ENCODE measurements at places on chromosomes 6 and 20.

DNA sequence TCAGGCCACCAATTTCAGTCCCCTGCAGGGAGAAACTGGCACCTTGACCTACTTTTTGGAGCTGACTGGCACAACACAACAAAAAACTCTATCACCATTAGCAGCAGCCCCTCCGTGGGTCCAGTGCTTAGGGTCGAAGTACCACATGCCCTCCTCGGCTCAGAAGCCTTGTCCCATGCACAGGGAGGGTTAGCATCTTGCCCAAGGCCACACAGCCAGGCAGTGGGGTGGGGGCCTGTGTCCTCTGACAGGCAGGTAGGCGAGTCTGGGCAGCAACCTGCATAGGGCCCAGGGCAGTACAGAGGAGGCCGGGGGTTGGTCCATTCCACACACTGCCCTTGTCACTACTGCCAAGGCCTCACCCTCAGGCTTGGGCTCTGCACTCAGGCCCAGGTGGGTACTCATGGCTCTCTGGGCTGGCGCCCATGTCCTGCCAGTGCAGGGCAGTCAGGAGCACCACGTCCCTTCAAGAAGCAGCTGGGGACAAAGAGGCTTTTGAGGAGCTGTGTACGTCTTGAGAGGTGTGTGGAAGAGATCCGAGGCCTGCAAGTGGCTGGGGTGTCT is 53.6 kb downstream of the PYGB start:
- no peak for DNase-seq

DNA sequence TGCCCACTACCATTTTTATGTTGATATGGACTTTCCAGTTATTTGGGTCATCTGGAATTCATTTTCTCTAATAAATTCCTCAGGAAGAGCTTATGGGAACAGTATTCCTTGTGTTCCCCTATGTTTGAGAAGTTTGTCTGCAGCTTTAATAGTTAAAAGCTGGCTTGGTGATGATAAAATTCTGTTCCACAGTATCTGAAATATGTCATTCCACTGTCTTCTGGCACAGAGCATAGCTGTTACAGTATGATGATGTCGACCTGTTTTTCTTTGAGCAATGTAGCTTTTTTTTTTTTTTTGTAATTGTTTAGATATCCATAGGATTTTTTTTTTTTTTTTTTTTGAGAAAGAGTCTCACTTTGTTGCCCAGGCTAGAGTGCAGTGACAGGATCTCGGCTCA is 43.2 kb downstream of the NCOA3 start:
- no peak for DNase-seq

DNA sequence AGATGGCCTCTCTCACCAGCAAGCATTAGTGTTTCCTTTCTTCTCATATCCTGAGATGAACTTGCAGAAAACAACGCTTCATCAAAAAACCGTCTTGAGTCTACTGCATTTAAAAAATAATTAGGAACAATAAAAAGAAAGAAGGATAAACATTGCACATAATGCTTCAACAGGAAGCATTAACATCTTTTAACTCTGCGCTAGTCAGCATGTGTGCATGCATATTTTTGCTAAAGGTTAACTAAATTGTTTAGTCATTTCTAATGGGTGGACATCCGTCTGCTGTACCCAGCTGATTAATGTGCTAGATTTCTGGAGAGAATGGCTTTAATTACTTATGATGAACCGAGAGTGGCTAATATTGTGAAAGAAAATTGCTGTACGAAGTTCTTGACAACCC is 349.3 kb downstream of the SOX4 start:
- DNase-seq = no peak

- no peak for DNase-seq
These were observed 395.5 kb upstream of the RUNX2 start for GRCh38 chr6:44932651-44933091.

DNA sequence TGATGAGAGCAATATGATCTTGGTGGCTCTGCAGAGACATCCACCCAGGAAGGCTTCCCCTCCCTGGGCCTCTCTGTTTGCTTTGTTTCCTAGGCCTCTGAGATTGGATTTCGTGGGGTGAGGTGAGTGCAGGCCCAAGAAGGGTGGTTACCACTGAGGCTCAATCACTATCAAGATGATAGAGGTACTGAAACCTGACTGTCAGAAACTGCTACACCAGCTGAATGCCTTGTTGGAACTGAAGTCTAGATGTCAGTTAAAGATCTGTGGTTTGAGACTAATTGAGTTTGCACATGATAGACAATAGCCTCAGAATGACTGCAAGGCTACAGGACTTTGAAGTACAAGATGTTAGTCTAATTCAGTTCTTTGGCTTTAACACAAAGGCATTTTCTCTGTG is 15.2 kb downstream of the VNN1 start:
- no peak for DNase-seq

- DNase-seq = no peak
These were observed 114.3 kb upstream of the CD93 start for GRCh38 chr20:23200413-23200812.

GRCh38 chr6:169169375-169169774 is 84.3 kb downstream of the THBS2 start:
- no peak for DNase-seq

DNA sequence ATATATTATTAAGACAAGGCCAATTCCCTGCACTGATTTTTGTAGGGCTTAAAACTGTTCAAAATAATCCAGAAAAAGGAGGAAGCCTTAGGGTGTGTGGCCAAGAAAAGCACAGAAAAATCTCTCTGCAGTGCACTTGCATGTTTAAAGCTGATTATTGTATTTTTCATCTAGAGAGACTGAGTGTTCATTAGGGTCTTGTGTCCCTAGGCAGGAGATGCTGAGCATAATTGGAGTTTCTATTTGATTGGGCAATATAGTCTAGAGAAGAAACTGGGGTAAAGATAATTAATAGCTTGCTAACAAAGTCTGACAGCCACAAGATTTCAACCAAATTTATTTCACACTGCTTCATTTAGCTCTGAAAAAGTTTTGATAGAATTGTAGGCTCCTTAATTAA is 2.4 kb downstream of the FLRT3 start:
- no peak for DNase-seq

DNA sequence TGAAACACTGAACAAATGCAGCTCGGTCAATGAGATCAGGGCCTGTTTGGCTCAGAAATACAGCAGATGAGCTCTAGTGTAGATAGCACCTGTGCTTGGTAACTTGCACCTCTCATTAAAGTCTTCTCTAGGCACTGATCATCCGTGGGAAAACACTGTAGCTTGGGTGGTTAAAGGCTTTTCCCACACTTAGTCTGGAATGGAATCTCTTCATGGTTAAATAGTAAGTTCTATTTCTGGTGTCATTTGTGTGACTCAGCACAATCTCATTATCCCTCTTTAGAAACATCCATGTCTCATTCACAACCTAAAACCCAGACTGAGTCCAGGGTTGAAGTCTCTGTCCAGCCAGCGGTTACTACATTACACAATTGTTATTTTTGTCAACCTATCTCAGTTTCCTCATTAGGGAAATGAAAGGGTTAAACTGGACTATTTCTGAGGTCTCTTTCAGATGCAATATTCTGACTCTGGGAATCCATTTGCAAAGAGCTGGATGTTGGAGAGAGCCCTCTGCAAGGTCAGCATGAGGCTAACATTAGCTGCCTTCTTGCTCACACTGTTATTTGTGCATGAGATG is 125.0 kb downstream of the ZDHHC14 start:
- DNase-seq = no peak

DNA sequence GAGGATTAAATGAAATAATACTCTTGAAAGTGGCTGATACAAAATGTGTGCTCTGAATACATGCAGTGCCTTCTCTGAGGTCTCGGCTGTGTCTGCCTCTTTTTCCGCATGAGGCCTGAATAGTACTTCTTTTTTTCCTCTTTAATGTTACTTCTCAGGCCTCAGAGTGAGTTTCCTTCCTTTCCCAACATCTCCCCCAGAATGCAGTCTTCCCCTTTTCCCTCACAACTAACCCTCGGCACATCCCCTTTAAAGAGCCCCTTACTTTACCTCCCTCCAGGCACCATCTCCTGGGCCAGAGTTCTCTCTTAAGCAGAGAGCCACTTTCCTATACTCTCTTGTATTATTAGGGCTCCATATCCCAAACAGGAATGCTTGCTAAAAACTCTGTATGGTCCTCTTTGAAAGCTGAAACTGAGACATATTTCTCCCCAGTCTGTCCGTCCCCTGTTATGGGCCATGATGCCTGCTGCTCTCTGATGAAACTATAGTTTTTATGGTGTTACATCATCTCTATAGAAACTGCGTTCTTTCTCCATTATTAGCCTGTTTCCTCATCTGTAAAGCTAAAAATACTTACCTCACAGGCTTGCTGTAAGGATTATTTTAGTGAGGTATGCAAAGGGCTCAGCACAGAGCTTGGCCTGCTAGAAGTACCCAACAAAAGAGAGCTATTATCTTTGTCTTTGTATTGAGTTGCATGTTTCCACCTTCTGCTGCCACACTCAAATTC is 2.3 kb downstream of the PLAGL2 start:
- DNase-seq = no peak

DNA sequence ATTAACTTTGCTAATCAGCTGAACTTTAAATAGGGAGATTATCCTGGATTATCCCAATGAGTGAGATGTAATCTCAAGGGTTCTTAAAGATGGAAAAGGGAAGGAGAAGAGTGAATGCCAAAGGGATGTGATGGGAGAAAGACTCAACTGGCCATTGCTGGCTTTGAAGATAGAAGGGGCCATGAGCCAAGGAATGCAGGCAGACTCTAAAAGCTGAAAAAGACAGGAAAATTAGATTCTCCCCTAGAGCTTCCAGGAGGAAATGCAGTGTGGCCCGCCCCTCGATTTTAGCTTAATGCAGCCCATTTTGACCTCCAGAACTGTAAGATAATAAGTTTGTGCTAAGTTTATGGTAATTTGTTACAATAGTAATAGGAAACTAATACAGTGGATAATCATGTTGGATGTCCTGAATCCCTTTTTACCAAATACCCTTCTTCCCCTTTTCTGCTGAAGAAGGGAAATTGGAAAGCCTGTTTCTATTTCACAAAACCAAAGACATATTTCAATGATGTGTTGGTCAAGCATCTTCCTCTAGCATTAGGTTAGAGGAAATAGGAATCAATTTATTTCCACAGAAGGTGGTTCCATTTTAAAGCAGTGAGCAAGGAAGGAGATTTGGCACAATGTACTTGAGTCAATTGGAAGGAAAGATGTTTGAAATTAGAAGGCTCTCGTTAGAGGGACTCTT is 3.3 kb upstream of the HDDC2 start:
- no peak for DNase-seq

Measured in cerebellar nuclear complex (tissue), 1 donor.